ENCODE measurements at places on chromosomes 7 and 10.

DNA sequence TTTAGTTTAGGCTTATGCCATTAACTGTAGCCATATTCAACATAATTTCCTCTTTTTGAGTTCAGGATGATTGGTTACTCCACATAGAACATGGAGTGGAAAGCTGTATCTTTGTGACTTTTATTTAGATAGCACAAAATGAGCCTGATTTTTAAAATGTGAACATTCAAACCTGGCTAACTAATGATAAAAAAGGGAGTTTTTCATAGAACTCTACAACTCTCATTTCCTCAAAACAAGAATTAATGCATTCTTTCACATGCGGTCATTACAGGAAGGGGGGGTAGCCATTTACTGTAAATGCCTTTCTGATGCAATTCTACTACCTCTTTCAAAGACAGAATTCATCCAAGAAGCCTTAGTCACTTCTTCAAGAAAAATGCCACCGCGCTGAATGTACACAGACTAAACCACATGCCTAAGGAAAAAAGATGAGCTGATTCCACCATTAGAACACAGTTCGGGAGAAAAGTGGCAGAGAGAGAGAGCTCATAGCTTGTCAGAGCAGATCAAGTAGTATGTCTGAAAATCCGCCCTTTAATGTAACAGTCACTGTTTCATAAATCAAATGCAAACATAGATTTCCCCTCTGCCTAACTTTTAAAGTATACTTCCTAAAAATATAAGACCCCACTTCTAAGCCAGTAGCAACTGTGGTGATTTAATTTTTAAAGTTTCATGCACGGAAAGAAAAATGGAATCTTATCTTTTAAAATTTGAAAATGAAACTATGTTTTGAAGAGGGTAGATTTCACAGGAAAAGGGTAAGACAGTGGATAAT, 226.4 kb upstream of the KLF14 start:
- peak; percentile 60 for DNase-seq

- no peak for DNase-seq
Observed at GRCh38 chr7:31066516-31067130, 14.5 kb downstream of the ADCYAP1R1 start.

DNA sequence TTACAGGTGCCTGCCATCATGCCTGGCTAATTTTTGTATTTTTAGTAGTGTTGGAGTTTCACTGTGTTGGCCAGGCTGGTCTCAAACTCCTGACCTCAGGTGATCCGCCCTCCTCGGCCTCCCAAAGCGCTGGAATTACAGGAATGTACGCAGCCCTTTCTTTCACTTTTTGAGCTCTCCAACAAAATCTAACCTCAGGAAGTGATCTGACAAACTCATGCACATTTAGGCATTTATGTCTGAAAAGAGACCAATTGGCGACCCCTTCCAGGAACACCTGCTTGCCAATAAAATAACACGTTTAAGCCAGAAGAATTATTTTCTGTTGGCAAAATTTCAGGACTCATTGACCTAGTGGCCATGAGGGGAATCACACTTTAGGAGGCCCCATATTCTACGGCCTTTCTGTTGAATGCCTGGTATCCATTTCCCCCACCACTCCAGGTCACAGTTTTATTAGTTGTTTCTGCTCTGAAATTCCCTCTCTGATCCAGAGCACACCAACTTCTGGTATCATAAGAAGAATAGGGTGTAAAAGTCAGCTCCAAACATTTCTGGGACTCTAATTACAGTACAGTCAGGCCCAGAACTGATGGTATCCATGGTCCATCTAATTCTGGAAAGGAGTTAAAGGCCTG, 65.8 kb upstream of the FRMD4A start:
- DNase-seq, result no peak

DNA sequence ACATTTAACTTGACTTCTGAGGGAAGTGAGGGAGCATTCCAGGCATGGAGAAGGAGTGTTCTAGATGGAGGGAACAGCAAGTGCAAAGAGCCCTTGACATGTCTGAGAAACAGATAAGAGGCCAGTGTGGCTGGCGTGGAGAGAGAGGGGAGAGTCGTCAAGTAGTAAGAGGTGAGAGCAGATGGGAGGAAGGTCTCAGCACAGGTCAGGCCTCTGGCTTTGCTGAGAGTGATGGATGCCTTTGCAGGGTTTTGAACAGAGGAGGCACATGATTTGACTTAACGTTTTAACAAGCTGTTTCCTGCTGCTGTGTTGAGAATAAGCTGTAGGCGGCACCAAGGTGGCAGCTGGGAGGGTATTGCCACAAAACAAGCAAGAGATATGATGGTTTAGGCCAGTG, 97.2 kb downstream of the KAT6B start:
- no peak for DNase-seq

GRCh38 chr7:50795831-50796230, 13.1 kb upstream of the GRB10 start:
- no peak for DNase-seq

GRCh38 chr7:51224811-51225595, 91.6 kb downstream of the COBL start:
- DNase-seq, result no peak

DNA sequence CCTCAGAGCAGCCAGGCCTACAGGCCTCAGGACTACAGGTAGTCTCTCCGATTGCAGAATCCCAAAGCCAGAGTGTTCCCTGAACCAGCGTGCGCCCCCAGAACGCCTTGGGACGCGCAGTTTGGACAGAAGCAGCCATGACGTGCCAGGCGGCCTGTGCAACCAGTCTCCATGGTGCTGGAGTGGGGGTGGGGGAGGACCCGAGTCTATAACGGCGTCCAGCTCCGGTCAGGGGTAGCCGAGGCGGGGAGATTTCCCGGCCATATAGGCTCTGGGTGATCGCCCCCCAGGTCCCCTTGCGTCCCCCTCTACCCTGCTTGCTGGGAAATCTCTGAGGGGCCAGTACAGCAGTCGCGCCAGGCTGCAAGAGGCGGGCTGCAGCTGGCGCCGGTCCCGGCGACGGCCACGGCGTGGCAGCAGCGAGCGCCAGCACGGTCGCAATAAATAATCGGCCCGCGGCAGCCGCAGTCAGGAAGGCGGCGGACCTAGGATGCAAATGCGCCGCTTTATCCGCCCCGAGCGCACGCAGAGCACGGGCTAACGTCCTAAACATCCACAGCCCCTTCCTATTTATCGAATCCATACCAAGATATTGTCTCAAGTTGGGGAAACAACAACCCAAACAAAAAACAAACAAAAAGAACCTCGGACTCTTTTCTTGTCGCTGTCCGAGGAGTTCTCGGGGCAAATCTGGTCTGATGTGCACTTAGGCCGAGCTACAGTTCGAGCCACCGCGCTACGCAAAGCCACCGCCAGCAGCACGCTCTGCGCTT, 1.6 kb downstream of the HOXA3 start:
- DNase-seq, result peak; percentile 57

- peak; percentile 18 for DNase-seq
Observed at GRCh38 chr10:30999070-30999712, 32.5 kb downstream of the ZNF438 start.

GRCh38 chr7:78301407-78301806, 502.8 kb downstream of the PHTF2 start:
- DNase-seq, result no peak

- no peak for DNase-seq
Observed at GRCh38 chr10:130740915-130741750, 570.4 kb downstream of the TCERG1L start.

- no peak for DNase-seq
Observed at GRCh38 chr7:94286111-94286510, 108.6 kb upstream of the COL1A2 start.

GRCh38 chr10:90413196-90413595, 444.6 kb downstream of the HTR7 start:
- DNase-seq, result no peak

GRCh38 chr10:13809427-13809826, 222.7 kb downstream of the PRPF18 start:
- DNase-seq, result no peak

GRCh38 chr7:1341361-1342089, 108.9 kb downstream of the UNCX start:
- DNase-seq, result no peak

- peak; percentile 57 for DNase-seq
Observed at GRCh38 chr10:114538181-114538906, 119.7 kb downstream of the ABLIM1 start.

DNA sequence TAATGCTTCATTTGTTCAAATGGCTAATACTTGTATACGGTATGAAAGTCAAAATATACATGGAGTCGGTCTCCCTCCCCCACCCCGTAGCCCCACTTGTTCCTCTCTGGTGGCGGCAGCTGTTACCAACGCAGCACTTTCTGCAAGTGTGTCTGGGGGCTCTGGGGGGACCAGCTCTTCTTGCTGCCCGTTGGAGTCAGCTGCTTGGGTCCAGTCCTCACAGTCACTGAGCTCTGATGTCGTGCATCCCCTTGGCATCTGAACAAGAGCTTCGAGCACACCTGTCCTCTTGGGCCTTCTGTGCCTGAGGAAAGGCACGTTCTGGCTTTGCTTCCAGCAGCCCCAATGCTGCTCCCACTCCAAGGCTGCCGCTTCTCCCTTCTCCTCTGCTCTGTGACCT, 493.1 kb downstream of the PLXNA4 start:
- DNase-seq, result no peak

DNA sequence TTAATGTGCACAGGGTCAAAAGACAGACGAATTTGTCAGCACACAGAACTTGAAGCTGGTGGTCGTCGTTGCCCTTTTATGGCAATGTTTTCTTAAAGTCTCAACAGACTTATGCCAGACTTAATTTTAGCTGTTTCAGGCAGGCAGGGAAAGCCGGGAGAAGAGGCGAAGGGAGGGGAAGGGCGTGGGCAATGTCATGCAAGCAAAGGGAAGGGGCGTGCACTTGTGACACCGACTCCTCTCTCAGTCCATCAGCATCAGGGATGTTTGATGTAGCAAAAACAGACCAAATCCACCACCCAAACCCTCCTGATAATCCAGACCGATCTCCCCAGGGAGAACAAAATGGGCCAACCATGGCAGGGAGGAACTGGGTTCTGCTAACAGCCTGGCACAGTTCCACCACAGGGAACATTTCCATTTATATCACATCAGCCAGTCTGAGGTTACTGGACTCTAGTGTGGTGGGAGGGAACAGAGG, 118.1 kb upstream of the RHEB start:
- no peak for DNase-seq

DNA sequence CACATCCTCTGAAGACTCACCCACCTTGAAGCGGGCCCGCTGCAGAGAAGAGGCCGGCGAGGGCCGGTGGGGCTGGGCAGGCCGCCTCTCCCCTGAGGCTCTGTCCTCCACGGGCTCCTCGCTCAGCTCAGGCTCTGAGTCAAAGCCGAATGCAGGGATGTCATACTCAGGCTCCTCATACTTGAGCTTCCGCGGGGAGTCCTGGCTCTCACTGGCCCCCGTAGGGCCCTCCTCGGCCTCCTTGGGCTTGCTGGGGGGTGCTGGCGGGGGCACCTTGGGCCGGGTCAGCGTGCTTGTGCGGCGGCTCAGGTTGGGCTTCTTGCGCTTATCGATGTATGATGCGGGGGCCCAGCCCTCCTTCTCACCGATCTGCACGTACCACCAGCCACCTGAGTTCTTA, 109.9 kb downstream of the NEURL1 start:
- no peak for DNase-seq

- no peak for DNase-seq
Observed at GRCh38 chr10:49076741-49077521, 38.4 kb downstream of the VSTM4 start.

DNA sequence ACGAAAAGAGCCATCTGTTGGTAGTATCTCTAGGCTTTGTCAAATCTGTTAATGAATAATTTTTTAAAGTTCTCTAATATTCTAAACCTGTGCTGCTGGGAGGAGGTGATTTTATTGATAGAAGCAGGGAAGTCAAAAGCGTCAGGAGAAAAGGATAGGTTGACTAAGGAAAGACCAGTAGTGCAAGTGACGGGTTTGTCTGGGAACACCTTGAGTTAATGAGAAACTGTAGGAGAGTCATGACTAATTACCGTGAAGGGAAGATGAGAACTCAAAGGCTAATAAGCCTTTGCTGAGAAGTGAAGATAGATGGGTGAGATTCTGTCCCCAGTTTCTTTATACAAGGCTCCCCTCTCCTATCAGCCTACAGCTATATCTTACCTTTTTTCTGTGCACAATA, 5.0 kb upstream of the PDK4 start:
- no peak for DNase-seq
